ENCODE measurements at places on chromosomes 12 and 14.
A peak's percentile ranks its signal among the peaks of the same experiment; 100 is the strongest.

DNA sequence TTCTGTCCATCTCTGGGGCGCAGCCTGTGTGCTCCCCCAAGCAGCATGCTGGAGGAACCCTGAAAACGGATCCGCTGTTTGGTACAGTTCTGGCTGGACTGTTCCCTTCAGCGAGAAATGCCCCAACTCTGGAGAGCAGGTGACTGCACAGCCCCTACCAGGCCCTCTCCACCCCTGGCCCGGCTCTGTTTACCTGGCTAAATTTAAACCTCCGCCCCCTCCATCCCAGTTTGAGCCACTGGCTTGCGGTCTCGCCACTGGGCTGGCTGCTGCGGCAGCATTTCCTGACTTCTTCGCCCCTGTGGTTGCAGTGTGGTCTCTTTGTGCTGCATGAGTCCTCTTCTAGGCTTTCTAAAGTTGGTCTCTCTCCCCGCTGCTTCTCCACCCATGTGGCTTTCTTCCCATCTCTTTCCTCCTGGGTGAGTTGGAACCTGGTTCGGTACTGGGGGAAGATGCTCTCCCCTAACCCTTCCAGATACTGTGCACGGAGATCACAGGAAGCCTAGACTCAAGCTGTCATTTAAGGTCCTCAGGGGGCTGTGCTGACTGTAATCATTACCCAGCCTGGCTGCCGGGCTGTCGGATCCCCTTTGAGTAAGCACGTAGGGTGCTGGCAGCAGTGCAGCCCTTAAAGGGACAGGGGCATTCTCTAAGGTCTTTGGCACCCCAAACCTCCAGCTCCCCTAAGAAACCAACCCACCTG lies 60.6 kb downstream of the FBXL14 start:
- no peak for DNase-seq

- DNase-seq: no peak
These were observed 88.0 kb downstream of the ANO6 start for GRCh38 chr12:45303945-45304344.

GRCh38 chr12:83826112-83826511 lies 1086.5 kb downstream of the SLC6A15 start:
- DNase-seq: no peak

DNA sequence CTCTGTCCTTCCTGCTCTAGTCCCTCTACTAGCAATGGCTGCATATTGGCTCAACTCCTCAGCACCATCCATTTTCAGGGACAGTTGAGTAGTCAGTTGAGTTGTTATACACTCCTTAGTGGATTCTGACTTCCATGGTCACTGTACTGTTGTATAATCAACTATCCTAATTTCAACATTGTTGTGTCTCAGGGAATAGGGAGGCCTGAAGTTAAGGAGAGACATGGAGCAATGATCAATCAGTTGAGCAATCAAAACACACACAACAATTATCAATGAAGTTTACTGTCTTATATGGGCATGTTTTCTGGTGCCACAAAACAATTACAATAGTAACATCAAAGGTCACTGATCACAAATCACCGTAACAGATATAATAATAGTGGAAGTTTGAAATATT lies 255.9 kb downstream of the KCNC2 start:
- no peak for DNase-seq

GRCh38 chr12:62692884-62693283 lies 226.3 kb downstream of the MON2 start:
- no peak for DNase-seq

GRCh38 chr12:82625523-82625922 lies 61.2 kb upstream of the TMTC2 start:
- DNase-seq: no peak

- DNase-seq: peak; percentile 44
These were observed 612 bp downstream of the PHC1 start for GRCh38 chr12:8914716-8915526.

- DNase-seq: no peak
These were observed 974 bp upstream of the TNS2 start for GRCh38 chr12:53048780-53049401.

- no peak for DNase-seq
These were observed 50.6 kb downstream of the SMUG1 start for GRCh38 chr12:54138219-54138618.

- DNase-seq: no peak
These were observed 8.1 kb downstream of the PNP start for GRCh38 chr14:20477211-20477876.

GRCh38 chr12:56645201-56645716 lies 525 bp downstream of the ATP5F1B start:
- DNase-seq: no peak

DNA sequence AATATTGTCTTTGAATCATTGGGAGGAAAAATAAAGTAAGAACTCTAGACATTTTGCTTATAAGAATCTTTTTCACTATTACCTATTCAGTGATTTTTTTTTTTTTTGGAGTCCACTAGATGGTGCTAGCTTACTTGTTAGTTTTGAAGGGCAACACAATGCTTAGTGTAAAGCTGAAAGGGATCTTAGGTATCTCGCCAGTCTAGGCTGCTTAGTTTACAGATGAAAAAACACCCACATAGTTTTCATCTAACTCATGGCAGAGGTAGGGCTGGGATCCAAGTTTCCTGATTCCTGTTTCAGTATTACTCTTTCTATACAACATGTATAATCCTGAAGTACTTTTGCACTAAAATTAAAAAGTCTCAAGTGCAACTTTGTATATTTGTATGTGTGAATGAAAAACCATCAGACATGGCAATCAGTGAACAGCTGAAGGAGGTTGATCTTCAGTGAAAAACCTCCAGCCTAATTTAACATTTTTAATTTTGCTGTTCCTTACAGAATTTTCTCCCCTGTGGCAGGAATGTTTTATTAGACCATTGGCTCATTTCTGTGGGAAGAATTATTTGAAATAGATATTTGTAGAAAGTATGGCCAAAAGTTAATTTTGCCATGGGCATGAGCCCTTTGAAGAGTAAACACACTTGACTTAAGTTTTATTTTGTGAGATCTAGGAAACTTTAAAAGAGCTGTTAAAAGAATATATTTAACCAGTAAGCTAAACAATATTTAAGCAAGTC lies 40.7 kb downstream of the LRRIQ1 start:
- no peak for DNase-seq

DNA sequence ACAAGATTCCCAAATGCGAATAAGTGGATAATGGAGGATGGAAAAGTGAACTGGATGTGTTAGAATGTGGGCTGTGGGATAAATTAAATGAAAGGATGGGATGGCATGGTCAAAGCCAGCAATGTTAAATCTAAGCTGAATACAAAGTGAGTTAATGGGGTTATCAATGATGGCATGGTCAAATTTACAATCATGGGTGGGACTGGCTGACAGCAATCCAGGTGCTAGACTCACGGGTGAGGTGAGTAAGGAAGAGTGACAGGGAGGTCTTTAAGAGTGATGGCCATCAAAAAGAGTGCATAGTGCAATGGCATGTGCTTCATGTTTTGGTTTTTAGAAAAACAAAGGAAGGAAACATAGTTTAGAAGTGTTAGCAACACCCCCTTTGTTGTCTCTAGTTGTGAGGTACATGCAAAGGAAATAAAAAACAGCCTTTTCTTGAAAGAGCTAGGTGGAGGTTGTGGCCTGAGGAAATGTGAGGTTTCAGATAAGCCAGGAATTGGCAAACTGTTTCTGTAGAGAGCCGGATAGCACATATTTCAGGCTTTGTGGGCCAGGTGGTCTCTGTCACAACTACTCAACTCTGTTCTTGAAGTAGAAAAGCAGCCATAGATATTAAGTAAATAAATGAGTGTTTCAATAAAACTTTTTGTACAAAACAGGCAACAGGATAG lies 328.7 kb downstream of the RPL10L start:
- DNase-seq: no peak

DNA sequence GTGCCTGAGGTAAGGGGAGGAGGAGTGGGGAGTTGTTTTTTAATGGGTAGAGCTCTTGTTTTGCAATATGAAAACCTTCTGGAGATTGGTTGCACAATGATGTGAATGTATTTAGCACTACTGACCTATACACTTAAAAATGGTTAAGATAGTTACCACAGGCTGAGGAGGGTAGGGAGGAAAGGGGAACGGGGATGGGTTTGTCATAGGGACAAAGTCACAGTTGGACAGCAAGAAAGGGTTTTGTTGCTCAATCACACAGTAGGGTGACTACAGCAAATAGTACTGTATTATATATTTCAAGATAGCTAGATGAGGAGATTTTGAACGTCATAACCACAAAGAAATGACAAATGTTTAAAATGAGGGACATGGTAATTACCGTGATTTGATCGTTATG lies 1562.4 kb downstream of the AACS start:
- no peak for DNase-seq

DNA sequence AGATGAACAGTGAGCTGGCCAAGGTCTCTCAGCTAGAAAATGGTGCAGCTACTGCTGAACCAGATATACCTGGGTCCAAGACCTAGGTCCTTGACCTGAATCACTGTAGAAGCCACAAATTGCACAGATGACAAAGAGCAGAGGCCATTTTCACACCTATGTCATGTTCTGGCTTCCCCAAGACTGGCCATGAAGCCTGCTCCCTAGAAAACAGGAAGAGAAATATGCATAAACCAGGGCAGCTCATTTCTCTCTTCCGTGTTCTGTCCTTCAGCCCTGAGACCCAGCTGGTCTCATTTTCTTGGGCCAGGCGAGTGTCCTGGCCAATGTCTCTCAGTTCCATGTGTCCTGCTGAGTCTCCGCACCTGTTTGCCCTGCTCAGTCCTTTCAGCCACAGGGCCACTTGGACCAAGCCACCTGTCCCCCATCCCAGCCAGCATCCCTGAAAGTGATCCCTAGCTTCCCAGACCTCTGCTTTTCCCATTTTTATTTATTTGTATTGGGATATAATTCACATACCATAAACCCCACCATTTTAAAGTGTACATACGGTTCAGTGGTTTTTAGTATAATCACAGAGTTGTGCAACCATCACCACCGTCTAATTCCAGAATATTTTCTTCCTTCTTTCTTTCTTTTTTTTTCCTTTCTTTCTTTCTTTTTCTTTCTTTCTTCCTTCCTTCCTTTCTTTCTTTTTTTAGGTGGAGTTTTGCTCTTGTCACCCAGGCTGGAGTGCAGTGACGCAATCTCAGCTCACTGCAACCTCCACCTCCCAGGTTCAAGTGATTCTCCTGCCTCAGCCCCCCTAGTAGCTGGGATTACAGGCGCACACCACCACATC lies 27.0 kb downstream of the P2RX7 start:
- no peak for DNase-seq

- DNase-seq: peak; percentile 48
These were observed 325 bp upstream of the CLIP1 start for GRCh38 chr12:122422730-122423257.

GRCh38 chr14:102883089-102883541 lies 39.3 kb upstream of the AMN start:
- no peak for DNase-seq

DNA sequence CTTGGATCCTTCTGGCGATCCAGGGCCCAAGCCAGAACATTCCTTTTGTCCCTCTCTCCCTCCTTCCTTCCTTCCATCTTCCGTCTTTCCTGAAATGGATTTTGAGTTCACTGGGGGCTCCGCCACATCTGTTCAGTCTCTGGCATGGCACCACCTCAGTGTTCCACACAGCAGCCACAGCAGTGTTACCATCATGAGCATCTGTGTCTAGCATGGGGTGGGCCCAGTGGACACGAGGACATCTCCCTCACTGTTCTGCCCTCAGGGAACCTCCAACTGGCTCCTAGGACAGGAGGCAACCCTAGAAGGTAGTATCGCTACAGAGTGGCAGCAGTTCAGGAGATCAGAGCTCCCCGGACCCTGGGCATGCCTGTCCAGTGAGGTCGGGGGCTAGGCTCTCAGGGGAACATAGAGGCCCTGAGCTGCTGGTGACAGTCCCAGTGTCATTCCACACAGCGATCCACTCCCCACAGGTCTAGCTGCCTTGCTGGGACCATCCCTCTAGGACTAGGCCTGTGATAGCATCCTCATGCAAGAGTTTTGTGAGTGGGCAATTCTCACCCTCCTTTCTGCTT lies 59.0 kb downstream of the GALNT16 start:
- DNase-seq: peak; percentile 31

DNA sequence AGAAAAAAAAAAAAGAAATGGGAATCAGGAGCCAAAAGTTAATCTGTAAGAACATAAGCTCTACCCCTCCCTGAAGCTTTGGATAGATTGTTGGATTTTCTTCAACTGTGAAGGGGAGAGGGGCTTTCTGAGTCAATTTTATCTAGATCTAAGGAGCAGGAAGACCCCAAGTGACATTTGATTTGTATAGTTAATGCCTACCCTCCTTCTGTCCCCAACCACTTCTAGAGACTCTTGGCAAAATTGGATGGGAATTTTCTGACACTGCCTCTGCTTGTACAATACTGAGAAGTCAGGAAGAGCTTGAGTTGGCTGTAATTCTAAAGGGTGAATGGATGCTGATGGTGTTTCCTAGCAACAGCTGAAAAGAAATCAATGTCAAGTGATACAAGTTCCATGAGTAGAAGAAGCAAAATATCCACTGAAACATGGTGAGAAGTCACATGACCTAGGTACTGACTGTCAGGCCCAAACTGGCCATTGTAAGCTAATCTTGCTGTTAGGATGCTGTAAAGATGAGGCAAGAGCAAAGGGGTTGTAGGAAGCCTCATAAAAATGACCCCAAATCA lies 42.2 kb downstream of the NDUFA12 start:
- DNase-seq: no peak

- no peak for DNase-seq
These were observed 69.2 kb downstream of the ANO2 start for GRCh38 chr12:5875851-5876250.

GRCh38 chr12:62847709-62848108 lies 87.2 kb downstream of the PPM1H start:
- DNase-seq: no peak

GRCh38 chr12:46785382-46785781 lies 40.4 kb downstream of the SLC38A4 start:
- DNase-seq: no peak

DNA sequence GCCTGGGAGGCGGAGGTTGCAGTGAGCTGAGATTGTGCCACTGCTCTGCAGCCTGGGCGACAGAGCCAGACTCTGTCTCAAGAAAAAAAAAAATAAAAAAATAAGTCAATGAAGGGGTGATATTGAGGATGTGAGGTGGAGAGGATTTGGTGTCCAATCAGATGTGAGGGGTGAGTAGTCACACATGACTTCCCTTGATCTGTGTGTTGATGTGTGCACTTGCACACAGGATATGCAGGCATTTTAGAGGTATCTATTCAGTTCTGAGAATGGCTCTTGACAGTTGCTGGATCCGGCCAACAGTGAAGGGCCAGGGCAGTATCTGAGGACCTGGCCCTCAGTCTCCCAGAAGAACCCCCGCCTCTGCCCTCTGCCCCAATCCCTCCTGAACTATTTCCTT lies 7.8 kb upstream of the SP7 start:
- no peak for DNase-seq

- DNase-seq: no peak
These were observed 2.7 kb downstream of the RAP1B start for GRCh38 chr12:68613209-68613904.

DNA sequence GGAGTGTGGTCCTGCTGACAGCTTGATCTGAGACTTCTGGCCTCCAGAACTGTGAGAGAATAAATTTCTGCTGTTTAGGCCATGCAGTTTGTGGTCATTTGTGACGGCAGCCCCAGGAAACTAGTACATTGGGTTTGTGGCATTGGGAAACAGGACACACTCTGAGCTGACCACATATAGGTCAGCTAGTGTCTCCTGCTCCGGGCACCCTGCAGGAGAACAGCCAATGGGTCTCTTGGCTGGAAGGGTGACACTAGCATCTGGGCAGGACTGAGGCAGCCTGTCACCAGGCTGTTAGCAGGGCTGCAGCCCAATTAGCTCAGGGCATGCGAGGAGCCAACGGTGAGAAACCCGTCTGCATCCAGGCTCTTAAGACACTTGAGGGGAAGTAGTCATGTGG lies 83.2 kb downstream of the PITPNM2 start:
- DNase-seq: no peak

All from mesothelial cell of epicardium (in vitro differentiated cells).